ENCODE measurements at places on chromosomes 2 and 18.

DNA sequence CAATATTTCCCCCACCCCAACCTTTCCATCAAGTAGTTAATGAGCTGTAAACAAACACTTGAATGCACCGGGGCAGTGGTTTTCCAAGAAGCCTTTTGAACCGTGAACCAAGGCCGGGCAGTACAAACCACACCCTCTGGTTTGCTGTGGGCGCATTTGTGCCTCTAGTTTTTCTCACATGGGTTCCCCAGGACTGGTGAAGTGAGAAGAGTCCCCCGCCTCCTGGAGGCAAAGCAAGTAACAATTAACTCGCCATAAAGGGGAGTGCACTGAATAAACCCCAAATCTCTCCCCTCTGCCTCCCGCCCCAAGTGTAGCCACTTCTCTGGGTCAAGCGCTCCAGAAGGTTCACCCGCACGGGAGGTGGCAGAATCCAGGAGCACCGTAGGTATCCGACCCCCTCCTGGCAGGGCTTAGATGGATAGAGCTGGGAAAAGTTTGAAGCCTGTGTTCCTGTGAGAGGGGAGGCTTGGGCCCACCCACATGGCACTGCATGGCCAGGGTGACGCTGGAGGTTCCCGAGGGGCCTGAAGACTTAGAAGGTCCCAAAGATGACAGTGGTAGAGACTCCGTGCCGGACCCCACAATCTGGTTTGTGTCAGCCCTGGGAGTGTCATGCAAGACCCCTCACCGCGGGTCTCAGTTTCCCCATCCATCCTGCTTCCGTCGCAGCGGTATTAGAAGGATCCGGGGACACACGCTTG is 182.2 kb downstream of the SMAD2 start:
- DNase-seq, result no peak

- no peak for DNase-seq
Observed at GRCh38 chr2:203999835-204000234, 63.3 kb downstream of the ICOS start.

DNA sequence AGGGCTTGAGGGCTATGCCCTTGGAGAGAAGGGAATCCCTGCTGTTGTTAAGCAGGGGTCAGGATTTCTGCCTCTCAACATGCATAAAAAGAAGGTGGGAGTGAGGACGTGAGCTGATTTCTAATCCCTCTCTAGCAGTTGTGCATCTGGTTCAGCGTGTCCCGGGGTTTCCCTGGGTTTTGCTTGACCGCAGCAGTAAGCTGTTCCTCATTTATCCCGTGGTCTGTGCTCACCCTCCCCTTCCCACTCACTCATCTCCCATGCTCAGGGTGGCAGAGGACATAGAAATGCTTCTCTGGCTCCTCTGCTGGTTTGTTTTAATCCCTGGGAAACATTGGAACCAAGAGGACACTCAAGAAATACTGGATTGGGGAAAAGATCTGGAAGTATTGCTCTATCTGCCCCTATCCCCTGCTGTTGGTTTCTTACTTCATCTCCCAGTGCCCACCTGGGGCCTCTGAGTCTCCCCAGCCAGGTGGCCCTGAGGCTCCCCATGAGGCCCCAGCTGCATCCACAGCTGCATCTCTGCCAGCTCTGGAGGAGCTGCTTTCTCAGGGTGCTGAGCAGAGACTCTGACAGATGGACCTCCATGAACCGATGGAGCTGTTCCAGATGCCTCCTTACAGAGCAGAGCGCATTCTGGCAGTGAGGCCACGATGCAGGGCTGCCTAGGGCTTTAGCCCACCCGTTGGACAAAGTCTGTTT is 36.1 kb downstream of the TET3 start:
- no peak for DNase-seq

DNA sequence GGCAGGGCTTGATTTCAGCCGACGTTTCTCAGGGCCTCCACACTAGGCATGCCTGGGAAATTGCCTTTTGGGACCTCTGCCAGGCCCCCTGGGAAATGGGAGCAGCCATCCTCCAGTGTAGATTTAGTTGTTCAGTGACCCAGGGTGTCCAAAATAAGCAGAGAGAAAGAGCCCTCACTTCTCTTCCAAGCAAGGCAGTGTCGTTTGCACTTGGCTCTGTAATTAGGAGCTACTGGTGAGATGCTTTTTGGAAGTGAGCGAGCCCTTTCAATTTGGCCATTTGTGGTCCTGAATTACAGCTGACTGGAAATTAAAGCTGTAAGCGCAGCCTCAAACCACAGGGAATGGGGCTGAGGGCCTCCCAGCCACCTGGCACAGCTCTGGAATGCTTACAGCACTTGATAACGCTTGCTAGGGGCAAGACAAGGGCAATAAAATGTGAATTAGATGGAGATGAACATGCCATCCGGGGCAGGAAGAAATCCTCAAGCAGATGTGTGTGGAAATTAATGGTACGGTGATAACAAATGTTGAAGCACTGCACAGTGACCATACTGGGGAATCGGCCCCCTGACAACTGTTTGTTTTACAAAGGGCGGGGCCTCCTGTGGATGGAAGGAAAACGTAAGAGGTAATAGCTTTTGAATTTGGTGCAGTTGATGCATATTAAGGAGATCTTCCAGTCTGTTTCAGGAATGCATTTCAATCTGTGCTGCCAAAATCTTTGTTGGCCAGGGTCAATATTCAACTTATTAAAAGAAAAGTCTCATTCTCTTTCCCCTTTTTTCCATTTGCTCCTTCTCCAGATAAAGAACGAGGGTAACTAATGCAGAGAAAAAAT is 173.1 kb downstream of the UXS1 start:
- DNase-seq, result no peak

DNA sequence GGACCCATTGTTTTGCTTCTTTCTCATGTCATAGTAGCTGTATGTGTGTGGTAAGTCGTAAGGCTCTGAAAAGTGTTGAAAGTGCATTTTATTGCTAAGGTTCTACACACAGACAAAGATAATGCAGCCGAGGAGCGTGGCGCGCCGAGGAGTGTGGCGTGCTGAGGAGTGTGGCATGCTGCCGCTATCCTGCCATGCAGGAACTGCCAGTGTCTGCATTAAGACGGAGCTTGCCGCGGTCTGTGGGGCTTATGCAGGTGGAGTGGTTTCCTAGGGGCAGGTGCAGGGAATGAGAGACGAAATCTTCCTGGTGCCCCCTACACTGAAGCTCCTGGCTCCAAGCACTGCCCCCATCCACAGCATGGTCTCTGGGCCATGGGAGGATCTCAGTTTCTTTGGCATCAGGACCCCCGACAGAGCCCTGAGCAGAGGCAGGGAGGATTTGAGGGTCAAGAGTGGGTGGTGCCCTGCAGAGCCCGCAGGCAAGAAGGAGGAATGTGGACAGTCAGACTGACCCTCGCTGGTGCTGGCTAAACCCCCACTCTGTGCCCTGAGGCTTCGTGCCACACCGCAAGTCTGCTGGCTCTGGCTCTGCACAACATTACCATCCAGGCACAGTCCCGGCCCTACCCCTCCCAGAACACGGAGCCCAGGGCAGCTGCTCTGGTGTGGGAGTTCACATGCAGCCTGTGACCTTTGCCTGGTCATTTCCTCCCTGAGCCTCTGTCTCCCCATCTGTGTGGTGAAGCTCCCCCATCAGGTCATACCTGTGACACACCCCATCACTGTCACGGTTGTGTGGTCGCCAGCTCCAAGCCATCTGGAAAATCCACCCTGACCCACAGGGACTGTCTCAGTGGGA is 3.2 kb downstream of the SNED1 start:
- DNase-seq, result no peak

Data from stimulated activated CD4-positive, alpha-beta T cell treated with anti-CD3 and anti-CD28 coated beads, Interleukin-1b, Interleukin-23, amount 100 ng/mL, for 24 hours (primary cell).